HFFc6 (cell line): ENCODE measurements at places on chromosomes 11 and 22. TPM values are rescaled to one million over a fixed set of nuclear protein-coding genes. Genes with fewer than 3 reads are reported as not detected.

Gene APOA1
- total RNA-seq, result not detected in 3 replicates

Gene NAALADL1
- total RNA-seq, result not detected in 2 replicates

Gene MMP11
- 2.0 to 2.7 TPM (median 2.6 TPM) in 3 replicates for total RNA-seq

Gene HORMAD2
- not detected in 3 replicates for total RNA-seq

Gene PITPNM1
- total RNA-seq, result 18.6 to 30.3 TPM (median 26.4 TPM) in 3 replicates

Gene IL18
- total RNA-seq, result 0.93 to 1.9 TPM (median 1.0 TPM) in 3 replicates

Gene DDI1
- total RNA-seq, result not detected in 3 replicates

Gene SLC1A2
- total RNA-seq, result 1.7 to 2.3 TPM (median 1.9 TPM) in 3 replicates

Gene OR8K1
- not detected in 3 replicates for total RNA-seq

Gene PATE2
- total RNA-seq, result not detected in 2 replicates

Gene MRGPRE
- total RNA-seq, result not detected in 3 replicates

Gene HTATIP2
- 14.2 to 32.0 TPM (median 17.5 TPM) in 3 replicates for total RNA-seq

Gene LDHAL6A
- total RNA-seq, result not detected in 3 replicates

Gene YAP1
- 143 to 159 TPM (median 159 TPM) in 3 replicates for total RNA-seq

Gene MB
- not detected in 3 replicates for total RNA-seq

Gene NRXN2
- total RNA-seq, result 0.21 to 0.55 TPM (median 0.43 TPM) in 3 replicates

Gene TRIM5
- total RNA-seq, result 35.8 to 46.2 TPM (median 36.9 TPM) in 3 replicates

Gene LIF
- 0.46 to 0.90 TPM (median 0.86 TPM) in 3 replicates for total RNA-seq

Gene HTR3A
- total RNA-seq, result not detected in 3 replicates

Gene C11orf16
- not detected in 3 replicates for total RNA-seq

Gene NLRP6
- not detected in 3 replicates for total RNA-seq

Gene RIMBP3C
- 0.15 to 0.29 TPM (median 0.17 TPM) in 3 replicates for total RNA-seq

Gene FXYD6
- total RNA-seq, result not detected in 2 replicates

Gene MMP13
- not detected in 3 replicates for total RNA-seq

Gene SCGB1D1
- total RNA-seq, result not detected in 3 replicates

Gene TNNT3
- not detected in 3 replicates for total RNA-seq
